Effector memory CD8-positive, alpha-beta T cell (primary cell): ENCODE measurements at places on chromosomes 13 and 19.
A peak's percentile ranks its signal among the peaks of the same experiment; 100 is the strongest.

DNA sequence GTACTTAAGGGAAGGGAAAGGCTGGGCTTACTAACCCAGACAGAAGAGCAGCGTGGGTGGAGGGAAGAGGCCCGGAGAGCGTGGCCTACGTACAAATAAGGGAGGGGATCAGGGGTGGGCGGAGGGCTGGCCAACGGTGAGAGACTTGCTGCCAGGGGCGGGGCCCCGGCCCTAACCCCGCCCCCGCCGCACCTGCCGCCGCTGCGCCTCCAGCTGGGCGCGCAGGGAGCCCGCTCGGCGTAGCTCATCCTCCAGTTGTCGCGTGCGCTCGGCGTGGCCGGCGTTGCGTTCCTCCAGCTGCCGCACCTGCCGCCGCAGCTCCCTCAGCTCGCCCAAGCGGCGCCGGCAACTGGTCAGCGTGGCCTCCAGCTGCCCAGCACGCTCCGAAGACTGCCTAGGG is 5.7 kb downstream of the HOOK2 start:
- H3K27ac ChIP-seq = no peak overlapping the region
- DNase-seq = peak; percentile 27
- no peaks in the 10 kb centered on the region for H3K27me3 ChIP-seq
- H3K4me3 ChIP-seq = peak overlapping the region; percentile 52

DNA sequence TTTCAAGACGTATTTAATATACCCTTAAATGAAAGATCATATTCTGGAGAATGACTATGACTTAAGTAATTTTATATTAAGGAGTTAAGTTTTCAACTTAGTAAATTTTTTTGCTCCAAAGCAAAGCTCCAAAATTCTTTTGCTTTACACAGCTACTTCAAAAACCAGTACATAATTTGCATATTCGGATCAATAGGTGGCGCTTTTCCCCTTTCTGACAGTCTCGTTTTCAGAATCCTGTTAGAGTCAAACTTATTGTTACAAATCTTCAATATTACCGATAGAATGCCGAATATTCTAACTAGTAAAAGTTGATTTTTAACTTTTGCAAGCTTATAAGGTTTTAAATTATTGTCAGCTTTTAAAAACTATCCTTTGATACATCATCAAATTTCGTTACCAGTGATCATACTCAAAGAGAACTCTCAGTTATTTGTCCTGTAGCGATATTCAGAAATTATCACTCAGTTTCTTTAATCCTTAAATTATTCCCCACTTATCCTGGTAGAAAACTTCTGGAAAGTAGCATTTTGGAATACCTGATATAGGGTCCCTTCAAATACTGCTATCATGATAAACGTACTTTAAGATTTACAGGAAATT is 852.7 kb upstream of the KLHL1 start:
- no peak overlapping the region for H3K27ac ChIP-seq
- no peaks in the 10 kb centered on the region for H3K36me3 ChIP-seq
- H3K4me1 ChIP-seq = no peaks in the 10 kb centered on the region
- no peak for DNase-seq
- H3K27me3 ChIP-seq = no peaks in the 10 kb centered on the region

DNA sequence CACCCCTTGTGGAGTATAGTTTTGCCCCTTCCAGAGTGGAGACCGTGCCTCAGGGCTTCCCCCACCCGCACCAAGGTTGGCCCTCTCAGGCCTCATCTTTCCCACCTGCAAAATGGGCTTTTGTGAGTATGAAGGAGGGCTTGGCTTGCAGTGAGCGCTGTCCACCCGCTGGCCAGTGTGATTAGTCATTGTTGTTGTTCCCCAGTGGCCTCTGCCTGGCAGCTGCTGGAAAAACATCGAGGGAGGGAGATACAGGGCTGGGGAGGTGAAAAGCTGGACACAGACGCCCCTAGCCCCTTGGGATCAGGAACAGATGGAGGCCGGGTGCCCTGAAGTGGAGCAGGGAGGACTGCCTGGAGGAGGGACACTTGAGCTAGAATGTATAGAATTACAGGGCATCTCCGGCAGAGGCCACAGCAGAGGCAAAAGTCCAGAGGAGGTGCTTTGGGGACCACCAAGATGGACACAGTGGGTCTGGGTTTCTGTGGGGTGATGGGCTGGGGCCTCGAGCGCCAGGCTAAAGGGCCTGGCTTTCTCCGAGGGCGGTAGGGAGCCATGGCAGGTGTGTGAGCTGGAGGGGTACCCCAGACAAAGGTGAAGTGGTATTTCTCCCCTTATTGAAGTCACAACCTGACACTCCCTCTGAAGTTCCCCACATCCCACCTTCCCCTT is 3.9 kb upstream of the IL12RB1 start:
- H3K36me3 ChIP-seq = peaks cover 38% of the 10 kb centered on the region
- H3K4me1 ChIP-seq = peaks cover 38% of the 10 kb centered on the region
- DNase-seq = no peak
- peak overlapping the region; percentile 98 for H3K4me3 ChIP-seq

DNA sequence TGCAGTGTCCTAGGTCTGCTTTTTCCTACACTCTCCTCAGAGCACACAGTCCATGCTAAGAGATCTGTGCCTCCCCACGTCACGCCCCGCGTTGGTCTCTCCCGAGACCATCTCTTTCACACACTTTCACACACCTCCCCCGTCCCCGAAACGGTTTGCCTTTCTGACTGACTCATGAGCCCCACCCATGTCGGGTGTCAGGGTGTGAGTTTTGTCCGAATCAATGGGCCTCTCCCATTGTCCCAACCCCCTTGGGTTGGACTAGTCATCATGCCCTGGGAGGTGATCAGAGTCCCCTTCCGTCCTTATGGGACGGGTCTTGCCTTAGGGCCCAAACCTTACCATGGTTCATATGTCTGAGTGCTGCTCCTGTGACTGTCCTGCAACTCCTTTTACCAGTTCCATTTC is 214.0 kb upstream of the HTR2A start:
- H3K4me3 ChIP-seq = no peak overlapping the region
- H3K36me3 ChIP-seq = no peaks in the 10 kb centered on the region
- DNase-seq = no peak
- H3K27me3 ChIP-seq = peaks cover 5% of the 10 kb centered on the region
- H3K27ac ChIP-seq = no peak overlapping the region

DNA sequence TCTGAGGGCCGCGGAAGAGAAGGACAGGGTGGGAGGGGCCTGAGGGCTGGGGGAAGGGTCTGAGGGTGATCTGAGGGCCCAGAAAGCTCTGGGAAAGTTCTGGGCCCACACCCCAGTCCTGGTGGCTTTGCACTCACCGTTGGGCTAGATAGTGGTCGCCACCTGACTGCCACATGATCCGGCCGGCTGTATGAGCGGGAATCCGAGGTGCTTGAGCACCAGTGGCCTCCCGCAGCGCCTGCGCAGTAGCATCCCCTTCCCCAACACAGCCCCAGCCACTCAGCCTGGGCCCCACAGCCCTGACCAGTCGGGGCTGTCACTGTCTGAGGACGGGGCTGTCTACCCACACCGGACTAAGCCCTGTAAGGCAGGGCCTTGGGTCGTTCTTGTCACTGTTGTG is 15.0 kb downstream of the PRODH2 start:
- no peak overlapping the region for H3K27ac ChIP-seq
- H3K4me1 ChIP-seq = peaks cover 6% of the 10 kb centered on the region
- no peak overlapping the region for H3K4me3 ChIP-seq
- H3K36me3 ChIP-seq = peaks cover 2% of the 10 kb centered on the region
- DNase-seq = no peak
- H3K27me3 ChIP-seq = peaks cover 54% of the 10 kb centered on the region

DNA sequence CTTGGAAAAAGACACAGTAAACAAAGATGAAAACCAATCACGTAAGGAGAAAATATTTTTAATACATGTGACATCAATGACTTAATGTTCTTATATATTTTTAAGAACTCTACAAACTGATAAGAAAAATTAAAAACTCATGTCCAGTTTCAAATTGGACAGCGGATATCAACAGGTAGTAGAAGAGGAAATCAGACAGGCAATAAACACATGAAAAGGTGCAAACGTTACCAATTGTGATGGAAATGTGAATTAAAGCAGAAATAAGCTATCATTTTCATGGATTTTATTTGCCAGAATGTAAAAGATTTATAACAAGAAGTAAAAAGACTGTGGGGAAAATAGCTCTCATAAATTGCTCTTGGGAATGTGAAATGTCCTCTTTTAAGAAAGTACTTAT is 382.3 kb downstream of the DLEU7 start:
- no peaks in the 10 kb centered on the region for H3K27me3 ChIP-seq
- no peak for DNase-seq
- no peak overlapping the region for H3K4me3 ChIP-seq
- no peaks in the 10 kb centered on the region for H3K36me3 ChIP-seq
- H3K27ac ChIP-seq = no peak overlapping the region

DNA sequence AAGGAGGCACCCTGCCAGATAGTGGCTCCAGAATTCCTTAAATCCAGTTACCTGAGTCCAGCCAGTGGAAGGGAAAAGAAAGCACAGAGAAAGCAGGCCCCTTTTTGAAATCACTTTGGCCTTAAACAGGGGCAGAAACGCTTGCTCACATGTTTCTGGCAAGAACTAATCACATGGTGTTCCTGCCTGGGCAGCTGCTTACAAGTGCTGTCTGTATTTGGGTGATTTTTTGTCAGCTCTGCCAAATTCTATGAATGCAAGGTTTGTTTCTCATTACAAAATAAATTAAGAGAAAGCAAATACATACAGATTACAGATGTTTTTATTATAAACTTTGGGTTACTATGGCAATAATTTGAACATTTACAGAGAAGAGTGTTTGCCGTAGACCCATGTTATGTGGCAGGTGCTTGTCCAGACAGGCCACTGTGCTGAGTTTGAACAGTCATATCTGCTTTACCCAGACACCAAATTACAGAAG is 1237.8 kb downstream of the SLITRK5 start:
- H3K27me3 ChIP-seq = no peaks in the 10 kb centered on the region
- no peaks in the 10 kb centered on the region for H3K36me3 ChIP-seq
- no peak for DNase-seq
- no peak overlapping the region for H3K4me3 ChIP-seq
- H3K27ac ChIP-seq = no peak overlapping the region

- H3K4me3 ChIP-seq = peak overlapping the region; percentile 38
- DNase-seq = no peak
- peaks cover 47% of the 10 kb centered on the region for H3K27me3 ChIP-seq
- H3K27ac ChIP-seq = peak overlapping the region; percentile 59
These were observed 2.9 kb downstream of the CD70 start for GRCh38 chr19:6587998-6588507.

- no peak overlapping the region for H3K27ac ChIP-seq
- no peaks in the 10 kb centered on the region for H3K27me3 ChIP-seq
- DNase-seq = no peak
- H3K36me3 ChIP-seq = peaks cover 3% of the 10 kb centered on the region
- no peak overlapping the region for H3K4me3 ChIP-seq
These were observed 253.8 kb downstream of the SLITRK5 start for GRCh38 chr13:87925006-87925405.

- no peak overlapping the region for H3K27ac ChIP-seq
- H3K4me3 ChIP-seq = no peak overlapping the region
- H3K36me3 ChIP-seq = no peaks in the 10 kb centered on the region
- DNase-seq = no peak
- no peaks in the 10 kb centered on the region for H3K4me1 ChIP-seq
These were observed 85.1 kb upstream of the UFM1 start for GRCh38 chr13:38264363-38265131.

DNA sequence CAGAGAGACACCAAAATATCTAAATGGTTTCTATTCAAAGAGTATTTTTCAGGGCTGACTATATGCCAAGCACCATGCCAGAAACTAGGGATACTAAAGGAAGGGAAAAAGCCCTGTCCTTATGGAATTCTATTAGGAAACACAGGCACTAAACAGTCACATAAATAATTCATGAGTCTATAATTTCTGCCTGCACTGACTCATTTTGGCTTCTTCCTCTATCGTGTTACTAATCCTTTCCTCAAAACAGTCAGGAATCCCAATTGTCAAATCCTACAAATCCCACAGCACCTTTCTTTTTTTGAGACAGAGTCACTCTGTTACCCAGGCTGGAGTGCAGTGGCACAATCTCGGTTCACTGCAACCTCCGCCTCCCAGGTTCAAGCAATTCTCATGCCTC is 29.2 kb downstream of the XPO4 start:
- peaks cover 21% of the 10 kb centered on the region for H3K4me1 ChIP-seq
- H3K4me3 ChIP-seq = no peak overlapping the region
- no peak overlapping the region for H3K27ac ChIP-seq
- peaks cover 7% of the 10 kb centered on the region for H3K36me3 ChIP-seq

GRCh38 chr19:45340232-45340898 is at the start of gene KLC3:
KLC3 (plus strand) TSS chr19:45340750; CDS start chr19:45345542, 4,792 bp downstream.
- no peak for DNase-seq
- no peak within 1 kb of the TSS for H3K27ac ChIP-seq
- H3K36me3 ChIP-seq = no peaks in the 10 kb centered on the region
- H3K27me3 ChIP-seq = peaks cover 27% of the 10 kb centered on the region
- H3K4me3 ChIP-seq = peak within 1 kb of the TSS; percentile 68
